SK-N-SH treated with all-trans-retinoic acid at 6 μM for 48 hours (cell line): ENCODE measurements at places on chromosomes 4 and X.
A peak's percentile ranks its signal among the peaks of the same experiment; 100 is the strongest.

DNA sequence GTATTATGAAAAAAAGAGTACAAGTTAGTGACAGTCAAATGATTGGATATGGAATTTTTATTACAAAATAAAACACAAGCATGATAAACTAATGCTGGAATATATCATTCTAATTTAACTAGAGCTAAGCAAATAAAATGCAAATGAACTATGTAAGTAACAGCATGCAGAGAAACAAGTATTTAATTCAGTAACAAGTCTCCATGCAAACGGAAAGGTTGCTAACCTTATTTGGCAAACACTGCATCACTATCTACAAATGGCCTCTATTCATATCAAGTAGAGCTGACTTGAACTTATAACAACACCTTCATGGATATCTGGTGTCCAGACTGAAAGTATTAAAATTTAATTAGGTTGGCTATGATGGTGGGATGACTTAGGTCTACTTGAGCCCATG lies 15.4 kb downstream of the PPM1K start:
- no peak for ATAC-seq

GRCh38 chr4:100533741-100534140 lies 15.9 kb upstream of the EMCN start:
- ATAC-seq, result no peak

DNA sequence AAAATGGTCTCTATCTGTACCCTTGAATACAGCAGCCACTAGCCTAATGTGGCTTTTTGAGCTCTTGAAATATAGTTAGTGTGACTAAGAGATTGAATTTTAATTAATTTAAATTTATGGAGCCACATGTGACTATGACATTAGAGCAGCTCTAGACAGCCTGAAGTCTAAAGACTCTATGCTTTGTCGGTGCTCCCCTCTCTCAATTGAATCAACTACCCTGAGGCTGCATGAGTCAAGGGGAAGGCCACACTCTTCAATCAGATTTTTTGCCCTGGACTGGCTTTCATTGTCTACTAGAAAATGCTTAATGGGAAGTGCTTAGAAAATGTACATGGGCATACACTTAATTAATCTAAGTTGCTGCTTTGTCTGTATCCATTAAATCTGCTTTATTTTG lies 11.7 kb downstream of the TLR7 start:
- no peak for ATAC-seq

DNA sequence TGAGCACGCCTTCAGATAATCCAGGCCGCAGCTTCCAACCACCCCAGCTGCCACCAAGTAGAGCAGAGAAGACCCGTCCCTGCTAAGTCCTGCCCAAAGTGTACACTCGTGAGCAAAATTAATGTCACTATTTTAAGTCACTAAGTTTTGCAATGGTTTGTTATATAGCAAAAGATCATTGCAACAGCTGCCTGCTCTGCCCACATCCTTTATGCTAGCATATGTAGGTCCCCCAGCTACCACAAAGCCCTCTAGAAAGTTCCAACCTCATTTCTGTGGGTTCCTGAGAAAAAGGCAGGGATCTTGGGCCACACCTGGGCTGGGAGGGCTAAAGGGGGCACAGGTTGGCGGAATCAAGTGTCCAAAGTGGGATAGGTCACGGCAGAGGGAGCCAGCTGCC lies 346.9 kb downstream of the BCOR start:
- ATAC-seq, result no peak

GRCh38 chrX:33721927-33722326 lies 410.2 kb downstream of the FAM47A start:
- no peak for ATAC-seq

DNA sequence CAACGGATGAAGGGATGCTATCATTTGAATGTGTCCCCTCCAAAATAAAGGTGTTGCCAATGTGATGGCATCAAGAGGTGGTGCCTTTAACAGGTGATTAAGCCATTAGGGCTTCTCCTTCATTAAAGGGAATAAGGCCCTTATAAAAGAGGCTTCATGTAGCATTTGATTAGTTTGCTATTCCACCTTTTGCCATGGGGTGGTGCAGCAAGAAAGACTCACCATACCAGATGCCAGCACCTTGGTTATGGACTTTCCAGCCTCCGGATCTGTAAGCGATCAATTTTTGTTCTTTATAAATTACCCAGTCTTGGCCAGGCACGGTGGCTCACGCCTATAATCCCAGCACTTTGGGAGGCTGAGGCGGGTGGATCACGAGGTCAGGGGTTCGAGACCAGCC lies 7.9 kb upstream of the SLC25A43 start:
- ATAC-seq, result peak; percentile 68; the same call in 2 of the 3 replicates

DNA sequence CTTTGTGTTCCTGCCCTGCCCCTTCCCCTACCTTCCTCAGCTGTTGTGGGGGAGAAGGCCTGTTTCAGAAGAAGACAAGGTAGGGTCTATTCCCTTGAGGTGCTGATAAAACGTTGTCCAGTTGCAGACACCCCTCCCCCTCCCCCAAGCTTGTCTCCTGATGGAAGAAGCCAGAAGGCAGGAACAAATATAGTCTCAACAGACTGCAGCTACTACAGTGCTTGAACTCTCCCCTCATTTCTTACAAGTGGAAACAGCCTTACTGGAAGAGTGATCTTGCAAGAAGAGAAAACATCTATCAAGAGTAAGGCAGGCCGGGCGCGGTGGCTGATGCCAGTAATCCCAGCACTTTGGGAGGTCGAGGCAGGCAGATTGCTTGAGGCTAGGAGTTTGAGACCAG lies 11.0 kb upstream of the MAP7D3 start:
- ATAC-seq, result no peak

DNA sequence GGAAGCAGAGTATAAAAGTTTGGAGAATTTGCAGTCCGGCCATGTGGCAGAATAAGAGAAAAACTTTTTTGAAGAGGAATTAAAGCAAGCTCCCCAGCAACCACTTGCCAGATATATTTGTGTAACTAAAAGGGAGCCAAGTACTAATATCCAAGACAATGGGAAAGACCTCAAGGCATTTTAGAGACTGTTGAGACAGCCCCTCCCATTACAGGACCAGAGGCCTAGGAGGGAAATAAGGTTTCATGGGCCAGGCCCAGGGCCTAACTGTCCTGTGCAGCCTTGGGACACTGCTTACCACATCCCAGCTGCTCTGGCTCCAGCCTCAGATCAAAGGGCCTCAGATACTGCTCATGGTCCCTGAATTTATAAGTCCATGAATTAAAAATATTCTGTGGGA lies 659.4 kb downstream of the PCDH19 start:
- ATAC-seq, result no peak

DNA sequence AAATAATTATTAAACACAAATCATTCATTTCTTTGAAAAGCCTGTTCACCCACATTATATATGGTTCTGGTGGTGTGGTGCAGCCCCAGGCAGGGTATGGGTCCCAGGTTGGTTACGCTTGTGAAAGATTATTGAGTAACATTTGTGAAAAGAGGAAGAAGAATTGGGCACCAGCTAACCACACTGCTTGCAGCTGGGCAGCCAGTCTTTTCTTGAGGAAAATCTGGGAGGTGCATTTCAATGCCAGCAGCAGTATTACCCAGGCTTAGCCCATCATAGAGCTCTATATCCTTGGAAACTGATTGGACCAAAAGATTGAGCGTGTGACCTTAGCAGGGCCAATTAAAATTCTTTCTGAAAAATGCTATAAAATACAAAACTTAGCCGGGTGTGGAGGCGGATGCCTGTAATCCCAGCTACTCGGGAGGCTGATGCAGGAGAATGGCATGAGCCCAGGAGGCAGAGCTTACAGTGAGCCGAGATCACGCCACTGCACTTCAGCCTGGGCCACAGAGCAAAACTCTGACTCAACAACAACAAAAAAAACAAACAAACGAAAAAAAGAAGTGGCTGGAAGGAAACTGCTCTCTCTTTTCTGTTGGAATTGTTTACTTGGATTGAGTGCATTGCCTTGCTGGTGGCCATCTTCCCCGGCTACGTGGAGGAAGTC lies 9.7 kb upstream of the PLAC8 start:
- no peak for ATAC-seq

DNA sequence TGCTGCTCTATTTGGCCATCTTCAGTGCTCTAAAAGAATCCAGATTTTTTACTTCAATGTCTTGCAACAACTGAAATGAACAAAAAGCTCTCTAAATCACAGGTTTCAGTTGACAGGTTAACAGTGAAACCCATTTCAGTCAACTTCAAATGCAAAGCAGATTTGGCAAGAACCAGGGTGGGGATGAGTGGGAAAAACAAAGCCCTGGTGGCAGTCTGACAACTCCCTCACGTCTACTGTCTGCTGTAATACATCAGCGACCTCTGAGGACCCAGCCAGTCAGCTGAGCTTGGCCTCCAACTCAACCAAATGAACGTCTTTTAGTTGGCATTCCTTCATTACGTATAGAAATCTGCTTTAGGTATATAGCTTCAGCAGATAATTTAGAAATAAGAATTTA lies 95.8 kb downstream of the COL25A1 start:
- no peak for ATAC-seq

GRCh38 chr4:108247387-108248049 lies 78.8 kb upstream of the LEF1 start:
- ATAC-seq, result no peak
